CD14-positive monocyte (primary cell): ENCODE measurements at places on chromosomes 5 and 9. TPM values are rescaled to one million over a fixed set of nuclear protein-coding genes. Genes with fewer than 3 reads are reported as not detected.
A peak's percentile ranks its signal among the peaks of the same experiment; 100 is the strongest.

GRCh38 chr9:113471566-113471965 lies 8.0 kb downstream of the RGS3 start:
- DNase-seq, result no peak
- H3K4me1 ChIP-seq, result no peaks in the 10 kb centered on the region
- H3K27me3 ChIP-seq, result no peaks in the 10 kb centered on the region
- no peak overlapping the region for H3K4me3 ChIP-seq

- H3K36me3 ChIP-seq, result no peaks in the 10 kb centered on the region
- no peaks in the 10 kb centered on the region for H3K27me3 ChIP-seq
These were observed 180.6 kb downstream of the PDE4D start for GRCh38 chr5:59712836-59713497.

GRCh38 chr9:121612511-121612998 lies 38.9 kb upstream of the DAB2IP start:
- H3K36me3 ChIP-seq, result no peaks in the 10 kb centered on the region
- no peak overlapping the region for H3K4me3 ChIP-seq
- DNase-seq, result no peak
- H3K27ac ChIP-seq, result no peak overlapping the region
- H3K4me1 ChIP-seq, result peaks cover 22% of the 10 kb centered on the region

DNA sequence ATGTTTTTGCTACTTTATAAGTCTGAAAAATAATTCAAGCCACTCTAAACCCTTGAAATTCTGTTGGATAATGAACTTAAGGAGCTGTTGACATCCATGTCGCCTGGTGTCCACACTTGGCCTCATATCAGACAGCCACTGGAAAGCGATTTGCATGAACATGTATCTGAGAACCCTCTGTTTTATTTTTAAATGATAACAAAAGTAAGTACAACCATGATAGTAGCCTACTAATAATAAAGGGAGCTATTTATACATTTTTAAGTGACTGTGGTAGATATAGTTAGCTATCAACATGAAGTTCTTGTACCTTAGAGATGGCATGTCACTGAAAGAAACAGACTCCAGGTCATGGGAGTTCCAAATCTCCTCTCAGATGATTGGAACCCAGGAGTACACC lies 53.3 kb downstream of the PLCXD3 start:
- no peak for DNase-seq
- H3K36me3 ChIP-seq, result no peaks in the 10 kb centered on the region
- H3K27ac ChIP-seq, result no peak overlapping the region
- H3K4me1 ChIP-seq, result no peaks in the 10 kb centered on the region
- no peaks in the 10 kb centered on the region for H3K27me3 ChIP-seq
- no peak overlapping the region for H3K4me3 ChIP-seq

DNA sequence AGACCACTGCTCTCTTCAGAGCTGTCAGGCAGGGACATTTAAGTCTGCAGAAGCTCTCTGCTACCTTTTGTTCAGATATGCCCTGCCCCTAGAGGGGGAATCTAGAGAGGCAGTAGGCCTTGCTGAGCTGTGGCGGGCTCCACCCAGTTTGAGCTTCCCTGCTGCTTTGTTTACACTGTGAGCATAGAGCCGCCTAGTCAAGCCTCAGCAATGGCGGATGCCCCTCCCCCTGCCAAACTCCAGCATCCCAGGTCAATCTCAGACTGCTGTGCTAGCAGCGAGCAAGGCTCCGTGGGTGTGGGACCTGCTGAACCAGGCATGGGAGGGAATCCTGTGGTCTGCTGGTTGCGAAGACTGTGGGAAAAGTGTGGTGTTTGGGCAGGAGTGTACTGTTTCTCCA lies 59.9 kb downstream of the CAVIN4 start:
- H3K4me1 ChIP-seq, result no peaks in the 10 kb centered on the region
- H3K27me3 ChIP-seq, result no peaks in the 10 kb centered on the region
- no peaks in the 10 kb centered on the region for H3K36me3 ChIP-seq
- H3K4me3 ChIP-seq, result no peak overlapping the region

- no peak overlapping the region for H3K4me3 ChIP-seq
- H3K36me3 ChIP-seq, result peaks cover 93% of the 10 kb centered on the region
- H3K4me1 ChIP-seq, result no peaks in the 10 kb centered on the region
- no peak for DNase-seq
These were observed 40.1 kb downstream of the PCDHGC5 start for GRCh38 chr5:141529002-141529401.

- peaks cover 2% of the 10 kb centered on the region for H3K36me3 ChIP-seq
- DNase-seq, result no peak
- no peaks in the 10 kb centered on the region for H3K4me1 ChIP-seq
- no peaks in the 10 kb centered on the region for H3K27me3 ChIP-seq
- H3K4me3 ChIP-seq, result no peak overlapping the region
These were observed 25.8 kb downstream of the CDC25C start for GRCh38 chr5:138305797-138306196.

- H3K27ac ChIP-seq, result no peak overlapping the region
- no peaks in the 10 kb centered on the region for H3K27me3 ChIP-seq
- DNase-seq, result no peak
- no peaks in the 10 kb centered on the region for H3K4me1 ChIP-seq
- H3K4me3 ChIP-seq, result no peak overlapping the region
These were observed 818.2 kb downstream of the TLR4 start for GRCh38 chr9:118522093-118523028.

DNA sequence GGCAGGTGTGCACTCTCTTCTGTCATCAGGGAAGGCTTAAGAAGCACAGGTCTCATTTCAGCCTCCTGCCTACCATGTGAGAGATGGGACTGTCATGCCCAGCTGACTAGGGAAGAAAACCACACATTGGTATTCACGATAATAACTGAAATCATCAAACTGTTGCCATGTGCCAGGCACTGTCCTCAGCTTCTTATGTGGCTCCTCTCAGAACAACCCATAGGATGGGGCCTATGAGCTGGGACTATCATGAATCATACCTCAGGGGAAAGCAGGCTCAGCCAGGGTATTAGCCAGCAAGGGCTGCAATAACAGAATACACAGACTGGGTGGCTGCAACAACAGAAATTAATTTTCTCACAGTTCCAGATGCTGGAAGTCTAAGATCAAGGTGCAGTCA lies 3.3 kb downstream of the AFAP1L1 start:
- DNase-seq, result no peak
- peaks cover 25% of the 10 kb centered on the region for H3K27me3 ChIP-seq
- no peaks in the 10 kb centered on the region for H3K36me3 ChIP-seq
- H3K4me3 ChIP-seq, result no peak overlapping the region
- no peak overlapping the region for H3K27ac ChIP-seq
- H3K4me1 ChIP-seq, result peaks cover 17% of the 10 kb centered on the region

GRCh38 chr5:143065185-143065965 lies 295.2 kb downstream of the ARHGAP26 start:
- H3K27ac ChIP-seq, result peak overlapping the region; percentile 86
- no peak overlapping the region for H3K4me3 ChIP-seq
- peak; percentile 51 for DNase-seq
- peaks cover 47% of the 10 kb centered on the region for H3K4me1 ChIP-seq
- peaks cover 50% of the 10 kb centered on the region for H3K36me3 ChIP-seq
- H3K27me3 ChIP-seq, result no peaks in the 10 kb centered on the region

GRCh38 chr5:80755626-80756025 lies 100.8 kb upstream of the DHFR start:
- no peak overlapping the region for H3K27ac ChIP-seq
- peaks cover 13% of the 10 kb centered on the region for H3K4me1 ChIP-seq
- no peak overlapping the region for H3K4me3 ChIP-seq
- no peak for DNase-seq

DNA sequence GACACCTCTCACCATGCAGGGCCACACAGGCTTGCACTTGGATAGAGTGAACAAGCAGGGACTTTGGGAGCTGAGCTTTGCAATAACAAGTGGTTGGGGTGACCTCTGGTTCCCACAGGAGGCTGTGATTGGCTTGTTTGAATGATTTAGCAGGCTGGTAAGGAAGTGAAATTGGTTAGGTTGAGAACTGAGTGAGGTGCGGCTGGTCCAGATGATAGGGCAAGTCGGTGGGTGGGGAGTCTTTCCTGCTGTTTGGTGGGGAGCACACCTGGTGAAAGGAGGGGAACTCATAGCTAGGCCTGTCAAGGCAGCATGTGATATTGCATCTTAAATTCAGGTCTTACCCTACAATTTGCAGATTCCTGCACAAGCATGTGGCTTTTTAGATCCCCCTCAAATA lies 794.6 kb upstream of the ZNF608 start:
- H3K27ac ChIP-seq, result no peak overlapping the region
- no peak overlapping the region for H3K4me3 ChIP-seq
- no peaks in the 10 kb centered on the region for H3K27me3 ChIP-seq
- no peak for DNase-seq
- H3K4me1 ChIP-seq, result no peaks in the 10 kb centered on the region

- no peaks in the 10 kb centered on the region for H3K36me3 ChIP-seq
- no peak for DNase-seq
- no peak overlapping the region for H3K27ac ChIP-seq
- no peaks in the 10 kb centered on the region for H3K4me1 ChIP-seq
- no peak overlapping the region for H3K4me3 ChIP-seq
These were observed 489.9 kb downstream of the PSAT1 start for GRCh38 chr9:78786794-78787193.

DNA sequence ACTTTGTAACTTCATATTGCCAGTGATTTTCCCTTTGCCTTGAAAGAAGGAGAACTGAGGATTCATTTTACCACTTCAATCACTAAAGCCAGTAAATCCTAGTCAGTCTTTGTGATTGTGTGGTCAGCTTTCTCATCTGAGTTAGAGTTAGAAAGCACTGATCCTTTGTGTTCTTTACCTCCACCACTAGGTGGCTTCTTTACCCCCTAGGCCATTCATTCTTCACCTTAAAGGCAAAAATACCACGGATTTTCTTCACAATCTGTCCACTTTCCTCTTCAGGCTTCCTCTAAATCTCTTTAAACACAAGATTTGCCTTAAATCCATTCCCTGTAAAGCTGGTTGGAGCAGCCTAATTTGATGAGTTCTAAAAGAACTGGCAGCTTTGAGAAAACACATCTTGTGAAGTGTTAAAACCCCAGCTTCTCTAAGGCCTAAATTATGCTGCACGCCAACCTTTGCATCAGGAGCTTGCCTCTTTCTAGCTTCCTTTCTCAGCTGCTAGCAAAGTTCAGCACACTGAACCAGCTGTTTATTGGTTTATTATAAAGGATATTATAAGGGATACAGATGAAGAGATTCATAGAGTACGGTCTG lies 20.4 kb downstream of the BDP1 start:
- peaks cover 91% of the 10 kb centered on the region for H3K36me3 ChIP-seq
- no peak overlapping the region for H3K27ac ChIP-seq
- DNase-seq, result no peak
- H3K27me3 ChIP-seq, result no peaks in the 10 kb centered on the region

DNA sequence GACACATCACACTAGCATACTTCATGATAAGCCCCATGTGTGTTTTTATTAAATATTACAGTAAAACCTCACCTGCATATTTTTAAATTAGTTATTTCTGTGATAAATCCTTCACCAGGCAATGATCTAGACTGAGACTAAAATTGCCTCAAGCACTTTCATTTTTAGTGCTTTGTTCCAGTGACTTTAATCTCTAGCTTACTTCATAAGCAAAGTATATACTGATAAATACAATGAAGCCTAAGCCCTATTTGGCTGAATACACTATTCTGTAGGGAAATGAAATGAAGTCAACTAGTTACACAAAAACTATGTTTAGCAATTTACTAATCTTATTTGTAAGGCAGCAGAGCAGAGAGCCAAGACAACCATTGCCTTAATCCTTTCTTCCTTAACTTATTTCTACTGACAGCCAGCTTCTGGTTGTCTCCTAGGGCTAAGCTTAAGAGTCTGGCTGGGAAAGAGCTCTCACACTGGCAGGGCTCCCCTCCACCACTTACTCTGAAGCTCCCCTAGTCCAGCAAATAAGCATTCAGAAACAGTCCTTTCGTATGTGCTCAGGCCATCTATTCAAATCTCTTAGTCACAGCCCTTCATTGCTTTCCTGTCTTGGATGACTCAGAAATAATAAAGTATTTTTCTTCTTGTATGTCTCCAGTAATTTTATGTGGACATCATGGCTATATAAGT lies 31.4 kb upstream of the MTAP start:
- no peaks in the 10 kb centered on the region for H3K27me3 ChIP-seq
- no peak overlapping the region for H3K27ac ChIP-seq
- no peaks in the 10 kb centered on the region for H3K36me3 ChIP-seq
- H3K4me3 ChIP-seq, result no peak overlapping the region

GRCh38 chr9:77648234-77649108 lies at the start of gene GNA14:
TSS of gene GNA14 (minus strand) at chr9:77648322. CDS start at chr9:77647793, 529 bp downstream.
- peaks cover 15% of the 10 kb centered on the region for H3K27me3 ChIP-seq
- peaks cover 19% of the 10 kb centered on the region for H3K4me1 ChIP-seq
- no peaks in the 10 kb centered on the region for H3K36me3 ChIP-seq
- peak within 1 kb of the TSS; percentile 59 for H3K4me3 ChIP-seq

DNA sequence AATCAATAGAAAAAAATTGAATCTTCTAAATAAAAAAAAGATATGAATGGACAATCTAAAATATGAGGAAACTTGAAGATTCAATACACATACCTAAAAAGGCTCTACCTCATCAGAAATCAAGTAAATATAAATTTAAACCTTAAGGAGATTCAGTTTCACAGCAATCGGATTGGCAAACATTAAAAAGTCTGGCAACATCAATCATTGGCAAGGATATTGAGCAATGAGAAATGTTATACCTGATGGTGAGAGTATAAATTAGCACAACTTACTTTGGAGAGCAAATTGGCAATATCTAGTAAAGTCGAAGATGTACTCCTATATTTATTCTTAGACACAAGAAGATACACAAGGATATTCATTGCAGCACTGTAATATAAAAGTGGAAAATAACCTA lies 274.3 kb upstream of the EFNA5 start:
- H3K4me1 ChIP-seq, result no peaks in the 10 kb centered on the region
- no peak for DNase-seq
- no peaks in the 10 kb centered on the region for H3K27me3 ChIP-seq
- H3K4me3 ChIP-seq, result no peak overlapping the region
- no peaks in the 10 kb centered on the region for H3K36me3 ChIP-seq

- DNase-seq, result no peak
- no peaks in the 10 kb centered on the region for H3K4me1 ChIP-seq
- no peak overlapping the region for H3K4me3 ChIP-seq
- no peak overlapping the region for H3K27ac ChIP-seq
- peaks cover 2% of the 10 kb centered on the region for H3K27me3 ChIP-seq
These were observed 235.8 kb upstream of the VLDLR start for GRCh38 chr9:2385746-2386145.

DNA sequence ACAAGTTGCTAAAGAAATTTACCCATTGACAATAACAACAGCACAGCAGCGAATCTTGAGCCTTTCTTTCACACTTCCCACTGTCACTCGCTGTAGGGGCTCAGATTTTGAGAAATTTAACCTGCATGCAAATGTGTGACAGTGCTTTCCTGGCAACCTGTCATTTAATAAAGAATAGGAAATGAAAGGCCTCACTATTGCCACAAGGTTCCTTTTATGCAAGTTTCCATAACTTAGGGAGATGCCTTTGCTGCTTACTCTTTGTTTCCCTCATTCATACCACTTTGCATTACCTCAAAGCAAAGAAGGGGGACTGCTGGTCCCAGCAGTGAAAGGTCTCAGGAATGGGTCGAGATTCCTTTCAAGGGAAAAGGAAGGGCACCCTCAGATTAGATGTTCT lies 49.5 kb downstream of the PTCD2 start:
- no peak overlapping the region for H3K4me3 ChIP-seq
- no peaks in the 10 kb centered on the region for H3K27me3 ChIP-seq
- H3K27ac ChIP-seq, result no peak overlapping the region
- H3K36me3 ChIP-seq, result no peaks in the 10 kb centered on the region
- H3K4me1 ChIP-seq, result peaks cover 70% of the 10 kb centered on the region

The TRAF1 gene
- 0.15 TPM for polyA plus RNA-seq

The PCDHGC5 gene
- 0.03 TPM in 1 of 2 replicates, not detected in the other for polyA plus RNA-seq

The PCDHAC1 gene
- polyA plus RNA-seq, result not detected

The SLU7 gene
- 17.6 and 42.3 TPM in 2 replicates for polyA plus RNA-seq

The ENTREP1 gene
- polyA plus RNA-seq, result not detected

The SPATA31E1 gene
- not detected for polyA plus RNA-seq

The PTGES gene
- 0.29 TPM for polyA plus RNA-seq

The ADRB2 gene
- polyA plus RNA-seq, result 10.9 TPM
